RPMI7951 (cell line): ENCODE measurements at places on chromosomes 2 and 18. TPM values are rescaled to one million over a fixed set of nuclear protein-coding genes. Genes with fewer than 3 reads are reported as not detected.

- DNase-seq = no peak
Observed at GRCh38 chr18:50850307-50851065, 28.4 kb upstream of the ME2 start.

DNA sequence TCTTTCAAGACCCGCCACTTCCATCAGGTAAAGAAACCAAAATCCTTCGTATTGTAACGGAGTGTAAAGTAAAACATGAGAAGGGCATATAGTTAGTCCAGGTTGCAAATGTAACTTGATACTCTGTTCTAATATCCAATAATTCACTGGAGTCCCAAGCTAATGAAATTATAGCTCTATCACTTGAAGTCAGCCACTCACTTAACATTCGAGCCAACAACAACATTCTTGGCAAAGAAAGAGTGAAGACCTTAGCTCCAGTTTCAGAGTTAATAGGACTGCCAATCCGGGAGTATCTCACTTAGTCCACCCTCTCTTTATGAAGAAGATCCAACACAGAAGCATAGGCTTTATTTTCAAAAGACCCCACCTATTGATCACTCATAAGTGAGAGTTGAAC lies 298.0 kb upstream of the SOX11 start:
- no peak for DNase-seq

DNA sequence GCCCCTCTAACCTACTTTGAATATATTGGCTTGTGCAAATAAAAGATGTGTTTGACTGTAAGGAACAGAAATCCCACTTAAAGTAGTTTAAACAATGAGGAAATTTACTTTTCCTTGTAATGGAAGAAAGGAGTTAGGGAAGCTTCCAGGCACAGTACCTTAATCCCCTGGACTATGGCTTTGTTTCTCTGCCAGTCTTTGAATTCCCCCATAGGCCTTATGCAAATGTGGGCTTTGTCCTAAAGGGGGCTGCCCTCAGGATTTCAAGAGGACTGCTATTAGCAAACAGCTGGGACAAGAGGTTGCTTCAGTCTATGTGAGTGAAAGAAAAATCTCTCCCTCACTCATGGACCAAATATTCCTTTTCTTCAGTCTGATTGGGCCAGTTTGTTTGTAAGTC lies 255.1 kb upstream of the THSD7B start:
- DNase-seq = no peak

- no peak for DNase-seq
Observed at GRCh38 chr18:73841661-73842060, 306.0 kb downstream of the FBXO15 start.

The CPO gene
- total RNA-seq = not detected in 2 replicates

The DYSF gene
- 1.2 and 2.3 TPM in 2 replicates for total RNA-seq
